ENCODE measurements at places on chromosomes 7 and 10.

GRCh38 chr7:16801111-16801542 is 3.7 kb downstream of the AGR2 start:
- no peak for DNase-seq

GRCh38 chr7:42460933-42461332 is 223.9 kb upstream of the GLI3 start:
- DNase-seq, result no peak

- no peak for DNase-seq
Measured at GRCh38 chr10:31322647-31323046, 3.6 kb downstream of the ZEB1 start.

- no peak for DNase-seq
Measured at GRCh38 chr10:73494213-73494612, 1.6 kb downstream of the PPP3CB start.

GRCh38 chr10:73841526-73842285 is 30.3 kb upstream of the NDST2 start:
- no peak for DNase-seq

GRCh38 chr7:123828805-123829204 is 16.2 kb upstream of the HYAL4 start:
- DNase-seq, result no peak

DNA sequence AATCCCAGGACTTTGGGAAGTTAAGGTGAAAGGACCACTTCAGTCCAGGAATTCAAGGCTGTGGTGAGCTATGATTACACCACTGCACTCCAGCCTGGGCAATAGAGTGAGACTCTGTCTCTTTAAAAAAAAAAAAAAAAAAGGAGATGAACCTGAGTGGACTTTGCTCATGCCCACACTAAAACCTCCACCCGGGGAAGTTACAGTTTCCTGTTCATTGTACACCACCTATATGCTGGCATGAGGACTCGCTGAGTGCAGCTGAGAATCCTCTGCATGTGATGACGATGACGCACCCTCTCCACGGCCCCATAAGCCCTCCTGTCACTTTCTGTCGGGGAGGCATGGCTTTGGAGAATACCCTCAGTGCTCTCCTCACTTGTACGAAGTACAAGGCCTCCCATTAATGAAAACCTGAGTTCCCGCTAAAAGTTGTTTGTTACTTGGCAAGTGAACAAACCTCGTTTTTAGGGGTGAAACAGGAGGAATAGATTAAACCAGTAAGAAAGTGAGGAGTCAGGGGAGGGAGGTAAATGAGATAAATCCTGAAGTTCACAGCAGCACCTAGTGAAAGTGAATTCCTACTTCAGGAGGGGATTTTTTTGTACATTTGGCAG is 15.9 kb downstream of the TMEM176B start:
- no peak for DNase-seq

- DNase-seq, result no peak
Measured at GRCh38 chr7:23538301-23538700, 6.5 kb upstream of the TRA2A start.

DNA sequence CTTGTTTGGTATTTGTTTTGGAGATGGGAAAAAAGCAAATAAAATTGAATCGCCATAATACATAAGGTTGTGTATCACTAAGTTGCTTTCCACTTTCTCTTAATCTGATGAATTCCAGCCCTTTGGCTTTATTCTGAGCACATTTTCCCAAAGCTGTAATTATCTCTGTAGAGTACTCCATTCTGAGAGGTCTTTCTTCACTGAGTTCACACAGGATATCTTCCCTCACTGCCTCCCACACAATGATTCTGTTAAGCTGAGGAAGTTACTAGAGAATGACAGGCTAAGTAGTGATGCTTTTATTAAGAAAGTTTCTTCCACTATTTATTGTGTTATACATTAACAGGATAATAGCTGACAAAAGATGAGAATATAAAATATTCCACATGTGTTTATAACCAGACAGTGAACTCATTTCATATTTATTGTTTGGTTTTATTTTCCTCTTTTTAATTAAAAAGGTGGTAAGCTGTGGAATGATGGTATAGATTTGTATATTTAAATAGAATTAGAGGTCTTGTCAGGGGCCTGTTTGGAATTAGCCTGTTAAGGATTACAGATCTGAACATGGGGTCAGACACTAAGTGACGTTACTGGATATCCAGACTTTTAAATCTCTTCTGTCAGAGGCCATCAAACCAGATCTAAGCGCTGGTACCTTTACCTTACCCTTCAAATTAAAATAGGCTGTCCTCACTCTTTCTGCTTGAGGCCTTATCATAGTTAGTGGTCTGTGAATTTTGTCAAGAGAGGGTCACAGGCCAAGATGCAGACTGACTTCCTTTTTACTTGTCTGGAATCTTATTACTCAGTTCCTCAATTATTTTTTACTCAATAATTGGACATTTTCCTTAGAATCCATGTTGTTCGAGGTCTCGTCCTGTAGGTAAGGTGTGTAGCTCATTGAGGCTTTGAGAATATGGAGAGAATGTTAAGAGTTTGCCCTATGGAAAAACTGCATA is 8.4 kb downstream of the PLXDC2 start:
- no peak for DNase-seq

DNA sequence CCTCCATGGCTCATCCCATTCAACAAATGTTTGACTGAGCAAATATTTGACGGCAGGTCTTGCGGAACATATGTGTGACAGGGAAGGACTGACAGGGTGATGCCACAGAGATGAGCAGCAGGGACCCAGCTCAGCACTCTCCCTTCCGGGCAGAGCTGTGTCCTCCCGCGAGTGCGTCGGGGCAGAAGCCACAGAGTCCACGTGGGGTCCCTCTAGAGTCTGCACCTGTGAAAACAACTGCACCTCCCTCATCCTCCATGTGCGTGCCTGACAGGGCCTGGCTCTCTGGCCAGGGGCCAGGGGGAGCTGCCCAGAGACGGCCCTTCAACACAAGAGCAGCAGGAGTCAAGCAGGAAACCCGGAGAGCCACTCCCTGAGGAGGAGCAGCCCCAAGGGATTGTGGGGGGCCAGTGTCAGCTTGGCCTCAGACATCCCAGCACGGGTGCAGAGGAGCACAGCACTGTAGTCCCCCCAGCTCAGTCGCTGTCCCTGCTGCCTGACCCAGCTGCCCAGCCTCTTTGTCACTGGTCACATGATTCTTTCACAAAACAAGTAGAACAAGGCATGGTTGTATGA is 83.6 kb upstream of the TMEM72 start:
- no peak for DNase-seq

DNA sequence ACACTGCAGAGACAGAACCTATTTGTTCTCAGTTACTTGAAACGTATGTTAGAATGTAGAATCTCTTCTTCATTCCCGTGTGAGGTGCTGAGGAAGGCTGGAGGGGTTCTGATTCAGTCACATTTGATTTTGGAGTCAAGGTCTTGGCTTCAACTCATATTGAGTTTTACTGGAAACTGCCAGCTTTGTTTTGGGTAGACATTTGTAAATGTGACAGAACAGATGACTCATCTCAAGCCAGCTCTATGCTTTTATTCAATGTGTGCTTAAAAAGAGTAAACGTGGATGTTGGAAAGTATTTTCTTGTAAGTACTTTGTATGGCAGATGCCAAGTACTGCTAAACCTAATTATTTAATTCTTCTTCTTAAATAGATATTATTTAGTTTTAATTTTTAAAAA is 780.8 kb upstream of the C7orf33 start:
- no peak for DNase-seq

GRCh38 chr7:67105377-67105776 is 108.7 kb downstream of the TYW1 start:
- DNase-seq, result no peak

GRCh38 chr10:102227050-102227449 is 951 bp downstream of the ELOVL3 start:
- no peak for DNase-seq

DNA sequence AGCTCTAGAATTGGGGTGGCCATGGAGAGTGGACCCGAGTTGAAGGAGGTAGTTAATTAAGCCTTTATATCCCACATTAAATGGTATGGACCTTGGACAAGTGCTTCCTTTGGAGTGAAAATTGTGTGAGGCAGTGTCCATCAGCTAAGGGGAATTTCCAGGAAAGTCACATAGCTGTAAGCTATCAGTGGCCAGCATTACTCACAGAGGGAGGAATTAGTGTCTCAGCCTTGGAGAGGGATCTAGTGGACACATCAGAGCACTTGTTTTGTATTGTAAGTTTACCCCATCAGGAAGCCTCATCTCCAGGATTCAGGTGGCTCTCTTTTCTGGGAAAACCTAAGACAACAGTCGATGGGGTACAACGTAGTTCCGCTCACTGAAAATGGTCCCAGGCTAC is 416.7 kb downstream of the TFEC start:
- DNase-seq, result no peak

GRCh38 chr7:115910541-115911164 is 119.9 kb downstream of the TFEC start:
- DNase-seq, result no peak

DNA sequence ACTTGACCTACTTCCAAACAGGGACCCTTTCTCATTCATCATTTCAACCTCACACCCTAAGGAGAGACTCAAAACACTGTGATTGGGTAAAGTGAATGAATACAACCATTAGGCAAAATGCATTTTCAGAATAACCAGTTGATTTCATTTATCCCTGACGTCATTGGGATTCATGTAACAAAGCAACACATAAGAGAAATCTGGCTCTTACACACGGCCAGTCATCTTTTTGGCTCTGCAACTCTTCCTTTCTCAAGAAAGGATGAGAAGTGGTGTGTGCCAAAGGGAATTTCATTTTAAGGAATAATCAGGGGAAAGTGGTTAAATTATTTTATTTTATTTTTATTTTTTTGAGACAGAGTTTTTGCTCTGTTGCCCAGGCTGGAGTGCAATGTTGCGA is 83.1 kb downstream of the CPVL start:
- DNase-seq, result no peak

- no peak for DNase-seq
Measured at GRCh38 chr10:7412237-7412927, 1.5 kb upstream of the SFMBT2 start.

DNA sequence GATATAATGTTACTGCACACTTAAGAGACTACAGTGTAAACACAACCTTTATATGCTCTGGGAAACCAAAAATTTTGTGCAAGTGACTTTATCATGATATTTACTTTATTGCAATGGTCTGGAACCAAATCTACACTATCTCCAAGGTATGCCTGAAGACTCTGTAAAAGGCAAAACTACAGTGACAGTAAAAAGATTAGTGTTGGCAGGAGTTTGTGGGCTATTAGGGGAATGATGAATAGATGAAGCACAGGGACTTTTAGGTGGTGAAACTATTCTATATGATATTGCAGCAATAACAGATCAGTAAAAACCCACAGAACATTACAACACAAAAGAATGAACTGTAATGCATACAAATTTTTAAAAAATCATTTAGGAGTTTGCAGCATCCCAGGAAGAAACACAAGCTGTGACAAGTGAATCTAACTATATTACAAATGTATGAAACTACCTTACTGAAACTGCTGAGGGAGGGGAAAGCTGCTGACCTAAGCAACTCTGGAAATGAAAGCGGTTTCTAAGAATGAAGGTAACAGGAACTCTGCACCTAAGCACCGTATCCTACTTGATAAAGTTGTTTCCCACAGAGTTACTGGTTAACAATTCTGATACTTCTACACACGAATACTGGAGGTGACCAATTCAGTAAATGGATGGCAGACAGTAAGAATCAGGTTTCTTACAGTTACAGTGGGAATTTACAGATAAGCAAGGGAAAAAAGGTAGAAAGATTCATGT is 82.6 kb downstream of the ATE1 start:
- no peak for DNase-seq

DNA sequence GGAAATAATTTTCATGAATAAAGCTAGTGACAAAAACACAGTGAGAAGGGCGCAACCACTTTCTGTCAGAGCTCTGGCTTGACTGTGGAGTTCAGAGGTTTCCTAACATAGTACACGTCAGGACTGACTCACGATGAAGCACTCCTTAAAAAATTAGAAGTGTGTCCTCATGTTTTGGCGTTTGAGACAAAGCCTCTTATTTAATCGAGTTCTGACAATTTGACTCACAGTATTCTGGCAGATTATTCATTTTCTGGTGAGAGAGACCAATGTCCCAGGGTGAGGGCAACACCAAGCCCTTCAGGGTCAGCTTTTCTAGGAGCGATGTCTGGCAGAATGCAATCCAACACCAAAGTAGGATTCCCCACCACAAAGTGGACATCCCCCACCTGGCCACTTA is 108.7 kb downstream of the DIP2C start:
- no peak for DNase-seq

DNA sequence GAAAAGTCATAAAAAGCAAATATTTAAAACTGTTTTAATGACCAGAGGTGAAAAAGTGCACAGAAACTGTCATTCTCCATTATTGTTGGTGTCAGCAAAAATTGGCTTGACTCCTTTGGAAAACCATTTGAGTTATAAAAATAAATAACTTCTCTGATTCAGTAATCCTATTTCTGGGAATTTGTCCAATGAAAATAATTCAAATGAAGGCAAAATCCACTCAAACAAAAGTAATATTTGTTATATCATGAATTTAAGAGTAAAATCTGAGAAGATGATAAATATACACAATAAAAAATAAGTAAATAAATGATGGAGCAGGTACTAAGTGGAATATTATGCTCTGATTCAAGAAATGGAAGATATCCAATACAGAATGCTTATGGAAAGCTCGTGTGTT is 326.6 kb upstream of the KLF6 start:
- no peak for DNase-seq

DNA sequence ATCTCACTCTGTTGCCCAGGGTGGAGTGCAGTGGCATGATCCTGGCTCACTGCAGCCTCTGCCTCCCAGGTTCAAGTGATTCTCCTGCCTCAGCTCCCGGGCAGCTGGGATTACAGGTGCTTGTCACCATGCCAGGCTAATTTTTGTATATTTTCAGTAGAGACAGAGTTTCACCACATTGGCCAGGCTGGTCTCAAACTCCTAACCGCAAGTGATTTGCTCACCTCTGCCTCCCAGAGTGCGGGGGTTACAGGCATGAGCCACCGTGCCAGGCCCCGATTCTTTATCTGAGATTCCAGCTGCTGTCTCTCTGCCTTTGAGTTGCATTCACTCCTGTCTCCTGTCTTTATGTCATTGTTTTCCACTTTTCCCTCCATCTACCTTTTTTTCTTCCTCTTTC is 168.7 kb downstream of the TMEM178B start:
- DNase-seq, result no peak

DNA sequence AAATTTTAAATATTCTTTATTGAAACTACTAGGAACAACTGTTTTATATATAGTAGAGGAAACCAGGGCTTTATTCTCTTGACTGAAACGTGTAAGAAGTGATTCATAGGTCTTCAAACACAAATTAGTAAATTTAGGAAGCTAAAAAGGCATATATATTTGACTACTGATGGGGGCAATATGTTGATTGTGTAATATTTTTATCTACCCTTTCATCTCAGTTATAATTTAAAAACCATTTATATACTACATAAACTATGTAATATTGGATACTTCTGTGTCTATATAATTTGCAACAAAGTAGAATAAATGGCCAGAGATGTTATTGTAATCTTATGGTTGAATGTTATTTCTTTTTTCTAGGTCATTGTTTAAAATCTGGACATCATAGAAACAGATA is 269.3 kb upstream of the KAT6B start:
- DNase-seq, result no peak
